ENCODE measurements at places on chromosomes 7 and 10.
A peak's percentile ranks its signal among the peaks of the same experiment; 100 is the strongest.

DNA sequence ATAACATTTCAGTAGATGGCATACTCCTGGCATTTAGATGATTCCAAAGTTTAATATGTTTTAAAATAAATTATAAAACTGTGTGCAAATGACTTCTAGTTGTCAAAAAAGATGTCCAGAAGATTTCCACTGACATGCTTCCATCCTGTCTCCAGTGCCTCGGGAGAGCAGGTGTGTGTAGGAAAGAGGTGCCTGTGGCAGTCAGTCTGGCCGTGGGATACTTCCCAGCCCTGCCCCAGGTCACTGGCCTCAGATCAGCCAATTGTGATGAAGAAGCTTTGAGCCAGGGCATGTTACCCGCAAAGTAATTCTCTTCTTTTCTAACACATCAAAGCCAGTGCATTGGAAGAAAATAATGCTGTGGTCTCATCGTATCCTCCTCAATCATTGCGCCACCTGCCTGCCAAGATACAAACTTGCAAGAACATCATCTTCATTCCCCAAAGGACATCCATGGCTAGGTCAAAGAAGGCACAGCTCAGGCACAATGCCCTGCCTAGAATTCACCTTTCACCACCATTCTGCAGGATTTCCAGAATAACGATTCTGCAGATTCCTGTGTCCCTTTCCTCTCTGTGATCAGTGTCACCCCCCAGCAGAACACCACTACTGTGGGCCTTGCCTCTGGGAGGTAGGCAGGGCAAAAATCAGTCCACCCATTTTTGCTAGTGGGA lies 6.3 kb upstream of the KCNMA1 start:
- no peak for DNase-seq

GRCh38 chr7:45324683-45325237 lies 167.2 kb downstream of the RAMP3 start:
- no peak for DNase-seq

DNA sequence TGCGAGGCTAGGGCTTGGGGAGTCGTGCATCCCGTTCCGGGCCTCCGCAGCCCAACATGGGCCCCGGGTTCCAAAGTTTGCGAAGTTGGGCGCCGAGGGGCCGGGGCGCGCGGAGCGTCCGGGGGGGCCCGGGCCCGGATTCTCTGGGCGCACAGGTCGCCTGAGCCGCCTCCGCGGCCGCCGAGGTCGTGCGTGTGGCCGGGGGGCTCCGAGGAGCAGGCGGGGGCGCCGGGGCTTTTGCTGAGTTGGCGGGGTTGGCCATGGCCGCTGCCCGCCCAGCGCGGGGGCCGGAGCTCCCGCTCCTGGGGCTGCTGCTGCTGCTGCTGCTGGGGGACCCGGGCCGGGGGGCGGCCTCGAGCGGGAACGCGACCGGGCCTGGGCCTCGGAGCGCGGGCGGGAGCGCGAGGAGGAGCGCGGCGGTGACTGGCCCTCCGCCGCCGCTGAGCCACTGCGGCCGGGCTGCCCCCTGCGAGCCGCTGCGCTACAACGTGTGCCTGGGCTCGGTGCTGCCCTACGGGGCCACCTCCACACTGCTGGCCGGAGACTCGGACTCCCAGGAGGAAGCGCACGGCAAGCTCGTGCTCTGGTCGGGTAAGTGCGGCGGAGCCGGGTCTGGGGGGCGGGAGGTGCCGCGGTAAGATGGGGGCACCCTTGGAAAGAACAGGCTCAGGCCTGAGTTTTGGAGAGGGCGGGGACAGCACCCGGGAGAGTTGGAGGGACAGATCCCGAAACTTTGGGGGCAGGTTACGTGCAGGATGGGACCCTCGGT lies 643 bp downstream of the SMO start:
- no peak for DNase-seq

DNA sequence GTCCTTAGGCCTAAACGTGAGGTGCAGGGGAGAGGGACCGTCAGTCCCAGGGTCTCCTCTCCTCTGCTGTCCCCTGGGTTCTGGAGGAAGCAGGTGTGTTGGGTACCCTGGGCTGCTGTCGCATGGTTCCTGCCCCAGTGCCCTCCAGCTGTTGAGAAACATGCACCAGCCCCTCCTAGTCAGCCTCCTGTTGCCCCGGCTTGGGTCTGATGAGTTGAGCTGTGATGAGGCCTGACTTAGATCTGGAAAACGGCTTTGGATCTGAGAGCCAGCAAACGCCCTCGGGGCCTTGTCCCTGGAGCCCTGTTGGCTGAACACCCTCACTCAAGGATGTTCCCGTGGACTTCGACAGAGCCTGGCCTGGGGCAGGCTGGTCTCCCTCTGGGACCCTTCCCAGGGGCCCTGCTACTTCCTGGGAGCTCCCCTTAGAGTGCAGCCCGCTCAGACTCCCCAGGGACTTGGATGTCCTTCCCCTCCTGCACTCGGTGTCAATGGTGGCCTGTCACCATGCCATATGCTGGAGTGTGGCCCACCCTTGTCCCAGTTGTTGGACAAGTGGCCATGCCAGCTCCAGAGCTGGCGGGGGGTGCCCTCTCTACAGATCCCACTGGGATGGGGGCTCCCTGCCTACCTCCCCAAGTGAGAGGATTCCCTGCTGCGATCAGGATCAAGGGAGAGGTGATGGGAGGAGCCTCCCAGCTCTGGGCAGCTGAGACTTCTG lies 12.3 kb downstream of the ZNF316 start:
- DNase-seq: no peak

DNA sequence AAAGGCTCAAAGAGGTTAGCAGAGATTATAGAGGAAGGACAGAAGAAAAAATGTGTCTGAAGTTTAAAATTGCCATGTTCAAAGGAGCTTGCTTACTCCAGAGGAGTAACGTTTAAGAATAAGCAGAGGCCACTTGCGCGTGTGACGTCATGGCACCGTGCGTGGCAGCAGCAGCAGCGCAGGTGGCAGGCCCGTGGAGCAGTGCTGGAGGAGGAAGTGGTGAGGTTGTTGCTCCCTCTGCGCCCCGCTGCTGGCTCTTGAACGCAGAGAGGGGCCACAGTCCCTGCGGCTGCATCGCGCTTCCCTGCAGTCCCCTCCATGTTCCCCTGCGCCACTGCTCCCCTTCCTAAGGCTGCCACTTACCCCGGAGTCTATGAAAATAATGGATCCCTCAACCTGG lies 37.5 kb downstream of the GDI2 start:
- DNase-seq: no peak

DNA sequence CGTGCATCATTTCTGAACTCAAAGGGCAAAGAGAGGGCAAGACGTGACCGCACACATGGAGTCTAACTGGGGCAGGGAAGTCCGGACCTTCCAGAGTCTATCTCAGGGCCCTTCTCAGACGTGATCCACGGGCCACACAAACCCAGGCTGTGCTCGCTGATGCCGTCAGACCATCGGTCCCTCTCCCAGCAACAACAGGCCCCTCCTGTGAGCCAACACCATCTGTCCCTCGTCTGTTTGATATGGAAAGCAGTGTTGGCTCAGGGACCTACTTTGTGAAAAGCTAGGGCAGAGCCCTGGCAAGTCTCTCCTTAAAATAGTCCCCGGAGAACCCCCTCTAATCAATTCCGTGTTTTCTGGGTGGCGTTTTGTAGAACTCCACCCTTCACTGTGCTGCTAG lies 208.8 kb downstream of the TCERG1L start:
- no peak for DNase-seq

GRCh38 chr7:8434290-8435002 lies 1.0 kb downstream of the NXPH1 start:
- no peak for DNase-seq

DNA sequence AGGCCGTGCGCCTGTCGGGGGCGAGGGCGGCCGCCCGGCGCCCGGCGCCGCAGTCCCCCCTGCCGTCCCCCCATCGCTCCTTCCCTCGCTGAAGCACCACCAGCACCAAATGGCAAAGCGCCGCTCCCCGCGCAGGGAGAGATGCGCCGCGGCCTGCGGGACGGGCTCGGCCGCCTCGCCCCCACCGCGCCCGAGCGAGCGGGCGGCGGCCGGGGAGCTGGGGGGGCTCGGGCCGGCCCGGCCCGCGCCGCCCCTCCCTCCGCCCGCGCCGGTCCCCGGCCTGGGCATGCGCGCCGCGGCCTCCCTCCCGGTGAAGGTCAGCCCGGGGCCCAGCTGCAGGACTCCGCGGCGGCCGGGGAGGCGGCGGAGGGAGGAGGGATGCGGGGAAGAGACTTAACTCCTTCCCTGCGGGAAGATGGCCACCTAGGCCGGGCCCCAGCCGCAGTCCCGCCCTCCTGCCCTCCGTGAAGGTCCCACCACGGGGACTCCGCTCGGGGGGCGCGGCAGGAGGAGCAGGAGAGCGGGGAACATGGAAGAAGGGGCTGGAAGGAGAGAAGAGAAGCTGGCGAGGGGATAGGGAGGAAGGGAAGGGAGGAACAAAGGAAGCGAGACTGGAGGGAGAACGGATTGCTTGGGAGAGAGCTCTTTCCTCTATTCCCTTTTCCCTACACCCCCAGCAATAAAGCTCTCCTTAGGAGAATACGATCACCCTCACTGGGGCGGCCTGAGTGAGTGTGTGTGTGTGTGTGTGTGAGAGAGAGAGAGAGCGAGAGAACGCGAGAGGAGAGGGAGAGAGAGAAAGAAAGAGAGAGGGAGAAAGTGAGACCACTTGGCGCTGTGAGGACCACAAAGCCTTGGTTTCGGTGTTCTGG lies 3.4 kb upstream of the SMARCD3 start:
- peak; percentile 40 for DNase-seq

DNA sequence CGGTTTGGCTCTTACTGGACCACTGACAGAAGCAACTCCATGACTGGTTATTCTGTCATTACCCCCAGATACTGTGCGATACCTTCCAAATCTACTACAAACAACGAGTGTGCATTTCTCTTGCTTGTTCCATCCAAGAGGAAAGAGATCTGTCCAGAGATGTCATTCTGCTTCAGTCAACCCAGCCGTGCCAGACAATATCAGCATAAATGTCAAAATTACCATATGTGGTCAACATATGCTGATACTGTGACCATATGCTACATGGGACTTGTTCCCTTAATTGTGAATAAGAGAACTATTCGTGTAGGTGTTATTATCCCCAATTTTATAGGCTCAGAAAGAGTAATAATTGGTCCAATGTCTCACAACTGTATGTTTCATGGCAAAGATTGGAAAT lies 143.2 kb upstream of the PRSS1 start:
- no peak for DNase-seq

DNA sequence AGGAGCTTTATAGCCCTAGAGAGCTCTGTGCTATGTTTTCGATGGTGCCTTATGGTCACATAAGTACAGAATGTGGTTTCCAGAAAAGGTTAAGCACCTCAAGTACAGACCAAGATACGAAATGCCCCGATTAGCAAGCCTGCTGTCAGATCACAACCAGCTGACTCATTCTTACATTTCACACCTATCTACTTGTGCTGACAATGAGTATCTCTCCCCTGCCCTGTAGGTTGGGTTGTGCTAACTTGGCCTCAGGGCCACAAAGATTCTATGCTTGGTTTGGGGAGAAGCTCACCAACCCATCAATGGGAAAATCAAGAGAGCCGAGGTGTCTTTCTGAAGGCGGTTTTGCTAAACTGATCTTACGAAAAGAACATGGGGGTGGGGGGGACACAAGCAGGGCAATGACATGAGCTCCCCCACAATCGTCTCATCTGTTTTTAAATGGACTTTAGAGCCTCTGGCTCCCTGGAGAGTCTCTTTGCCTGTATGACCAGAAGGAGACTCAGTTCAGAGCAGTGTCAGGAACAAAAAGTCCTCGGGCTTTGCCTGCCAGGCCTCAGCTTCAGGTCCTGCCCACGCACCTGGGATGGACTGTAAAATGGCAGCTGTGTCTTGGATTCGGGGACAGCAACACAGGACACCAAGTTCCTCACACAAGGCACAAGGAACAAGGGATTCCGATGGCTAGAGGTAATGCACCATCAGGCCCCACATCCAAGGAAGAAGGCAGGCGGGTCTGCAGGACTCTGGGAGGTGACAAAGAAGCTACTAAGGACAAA lies 55.1 kb downstream of the FAM53B start:
- DNase-seq: no peak

DNA sequence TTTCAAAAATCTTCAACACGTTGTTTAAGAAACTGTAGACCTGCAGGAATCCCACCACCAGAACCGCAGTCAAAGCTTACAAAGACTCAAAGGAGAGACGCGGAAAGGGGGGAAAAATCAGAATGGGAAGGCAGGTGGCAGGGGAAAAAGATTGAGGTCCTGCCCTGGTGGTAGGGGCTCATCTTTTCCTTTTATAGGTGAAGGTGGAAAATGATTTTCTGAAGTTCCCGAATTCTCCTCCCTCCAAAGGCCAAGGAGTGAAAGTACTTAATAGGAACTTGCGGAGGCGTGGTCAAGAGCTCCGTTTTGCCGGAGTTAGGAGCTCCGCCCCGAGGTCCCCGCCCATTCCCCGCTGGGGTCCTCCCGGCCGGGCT lies 724 bp downstream of the BBIP1 start:
- DNase-seq: no peak

- DNase-seq: no peak
These were observed 77.6 kb upstream of the UNC5B start for GRCh38 chr10:71134732-71135211.

- DNase-seq: no peak
These were observed 9.7 kb downstream of the GDF2 start for GRCh38 chr10:47331954-47332353.

- no peak for DNase-seq
These were observed 54.0 kb upstream of the HECW1 start for GRCh38 chr7:43058271-43059066.

- no peak for DNase-seq
These were observed 15.8 kb downstream of the CNPY1 start for GRCh38 chr7:155530601-155531000.

GRCh38 chr7:40571796-40572195 lies 437.0 kb downstream of the SUGCT start:
- DNase-seq: no peak

- DNase-seq: no peak
These were observed 36.5 kb downstream of the SEMA3C start for GRCh38 chr7:80882213-80882801.

DNA sequence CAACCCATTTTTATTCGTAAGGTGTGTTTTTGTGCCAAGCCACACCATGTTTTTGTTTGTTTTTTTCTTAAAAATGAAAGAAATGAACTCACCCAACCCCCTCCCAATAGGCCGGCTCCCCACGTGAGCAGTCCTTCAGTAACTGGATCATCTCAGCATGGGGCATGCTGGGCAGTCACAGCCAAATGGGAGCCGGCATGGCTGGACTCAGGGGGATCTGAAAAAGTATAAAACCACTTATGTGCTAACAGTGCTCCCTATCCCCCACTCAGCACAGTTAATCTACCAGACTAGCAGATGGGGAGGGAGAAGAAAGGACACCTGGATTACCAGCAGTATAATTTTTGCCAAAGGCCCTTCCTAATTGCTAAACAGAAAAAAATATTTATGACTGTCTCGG lies 39.3 kb downstream of the BAZ1B start:
- no peak for DNase-seq
